ENCODE measurements at places on chromosomes 11 and 22.
A peak's percentile ranks its signal among the peaks of the same experiment; 100 is the strongest.

- DNase-seq = no peak
Measured at GRCh38 chr22:30202531-30203006, 44.0 kb downstream of the LIF start.

- peak; percentile 82 for DNase-seq
Measured at GRCh38 chr22:50269970-50270665, at the start of gene MAPK11. MAPK11 (minus strand) TSS chr22:50270380; CDS start chr22:50270292, 88 bp downstream.

- no peak for DNase-seq
Measured at GRCh38 chr22:46634011-46634699, 14.0 kb downstream of the GRAMD4 start.

- DNase-seq = no peak
Measured at GRCh38 chr11:17992916-17993315, 19.9 kb downstream of the SERGEF start.

- no peak for DNase-seq
Measured at GRCh38 chr11:27468209-27468994, 4.2 kb downstream of the LGR4 start.

GRCh38 chr22:42805998-42806830 is 50.9 kb downstream of the ARFGAP3 start:
- DNase-seq = no peak

DNA sequence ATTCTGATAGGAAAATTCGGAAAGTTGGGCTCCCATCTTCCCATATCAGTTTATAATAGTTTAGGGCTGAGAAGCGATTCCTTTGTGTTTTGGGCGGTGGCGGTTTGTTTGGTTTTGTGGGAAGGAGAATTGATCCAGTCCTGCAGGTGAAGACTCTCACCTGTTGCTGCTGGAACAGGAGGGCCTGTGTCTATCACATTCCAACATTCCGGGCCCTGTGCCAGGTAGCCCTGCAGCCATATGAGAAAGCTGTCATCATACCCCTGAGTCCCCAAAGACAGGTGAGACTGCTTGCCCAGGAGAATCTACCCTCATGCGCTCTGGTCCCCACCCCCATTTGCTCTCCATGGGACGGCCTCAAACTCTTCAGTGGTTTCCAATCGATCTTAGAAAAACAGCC is 62.1 kb downstream of the TRAF6 start:
- no peak for DNase-seq

GRCh38 chr11:1397146-1397861 is 7.6 kb downstream of the BRSK2 start:
- no peak for DNase-seq

Data from CD4-positive, alpha-beta T cell treated with Interleukin-6 at 100 ng/mL for 8 hours (primary cell).